Activated CD4-positive, alpha-beta memory T cell treated with anti-CD3 and anti-CD28 coated beads for 36 hours (primary cell): ENCODE measurements at places on chromosomes 3 and 15.

DNA sequence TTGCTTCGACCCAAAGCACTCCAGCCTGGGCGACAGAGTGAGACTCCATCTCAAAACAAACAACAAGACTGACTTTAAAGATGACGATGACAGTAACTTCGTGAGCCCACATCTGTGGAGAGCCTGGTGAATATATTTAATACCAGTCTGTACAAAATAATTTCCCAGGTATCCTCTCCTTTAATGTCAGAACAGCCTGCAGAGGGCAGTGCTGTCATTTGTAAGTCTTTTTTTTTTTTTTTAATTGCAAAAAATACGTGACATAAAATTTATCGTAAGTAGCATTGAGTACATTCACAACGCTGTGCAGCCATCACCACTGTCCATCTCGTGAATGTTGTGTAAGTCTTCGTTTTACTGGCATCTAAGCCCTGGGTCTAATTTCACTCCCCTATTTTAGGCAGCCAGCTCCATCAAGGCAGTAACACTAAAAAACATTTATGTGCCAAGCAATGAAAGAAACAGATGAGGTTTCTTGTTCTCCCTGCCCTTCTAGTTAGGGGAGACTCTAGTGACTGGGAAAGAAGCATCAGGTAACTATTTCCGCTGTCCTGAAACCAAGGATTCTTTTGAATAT lies 1.4 kb downstream of the HTD2 start:
- H3K27ac ChIP-seq, result peak overlapping the region; percentile 98
- H3K4me1 ChIP-seq, result peaks cover 34% of the 10 kb centered on the region
- peaks cover 21% of the 10 kb centered on the region for H3K36me3 ChIP-seq
- no peaks in the 10 kb centered on the region for H3K27me3 ChIP-seq
- peak overlapping the region; percentile 94 for H3K4me3 ChIP-seq

DNA sequence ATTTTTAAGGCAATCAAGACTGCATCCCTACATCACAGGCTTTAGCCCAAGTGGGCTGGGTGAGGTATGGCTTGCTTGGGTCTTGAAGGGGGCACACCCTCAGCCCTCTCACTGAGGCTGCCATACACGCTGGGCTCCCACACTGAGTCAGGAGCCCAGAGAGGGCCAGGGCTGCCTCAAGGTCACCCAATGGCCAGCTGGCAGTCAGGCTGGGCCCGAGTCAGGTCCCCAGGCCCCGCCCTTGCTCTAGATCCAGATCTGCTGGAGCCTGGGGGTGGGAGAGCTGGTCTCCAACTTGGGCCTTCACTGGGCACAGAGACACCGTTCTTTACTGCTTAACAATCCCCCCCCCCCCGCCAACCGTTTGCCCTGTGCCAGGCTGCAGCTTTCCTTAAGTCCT lies 88.1 kb downstream of the IQSEC1 start:
- no peak overlapping the region for H3K4me3 ChIP-seq
- no peak for DNase-seq
- peaks cover 59% of the 10 kb centered on the region for H3K4me1 ChIP-seq
- H3K27me3 ChIP-seq, result no peaks in the 10 kb centered on the region

- no peaks in the 10 kb centered on the region for H3K36me3 ChIP-seq
- no peak overlapping the region for H3K4me3 ChIP-seq
- H3K27me3 ChIP-seq, result no peaks in the 10 kb centered on the region
- DNase-seq, result no peak
Measured at GRCh38 chr3:71591101-71591500, 7.6 kb upstream of the FOXP1 start.

DNA sequence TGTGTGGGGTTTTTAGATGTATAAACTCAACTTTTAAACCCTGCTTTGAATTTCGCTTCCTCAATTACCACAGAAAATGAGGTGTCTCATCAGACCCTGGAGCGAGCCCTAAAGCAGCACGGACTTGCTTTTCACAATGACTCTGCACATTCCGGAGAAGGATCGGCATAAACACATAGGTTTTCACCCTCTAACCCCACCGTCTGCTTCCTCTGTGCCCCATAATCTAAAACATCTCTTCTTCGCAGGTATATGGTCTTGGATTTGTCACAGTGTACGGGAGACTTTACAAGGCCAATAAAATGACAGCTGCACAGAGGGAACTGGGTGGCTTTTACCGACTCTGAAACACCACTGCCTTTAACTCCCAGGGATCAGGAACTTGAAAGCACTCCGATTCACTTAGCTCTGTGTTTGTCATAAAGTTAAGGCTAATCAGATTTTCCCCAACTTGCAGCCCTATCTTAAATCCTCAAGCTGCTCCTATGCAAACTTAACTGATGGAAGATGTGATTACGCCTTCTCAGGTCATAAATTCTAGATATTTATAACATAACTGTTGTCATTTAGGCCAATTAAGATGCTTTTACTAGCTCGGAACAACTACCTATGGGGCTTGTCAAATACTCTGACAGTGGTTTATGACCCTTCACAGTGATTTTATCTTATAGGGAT lies 133.4 kb upstream of the WNT5A start:
- no peaks in the 10 kb centered on the region for H3K36me3 ChIP-seq
- no peaks in the 10 kb centered on the region for H3K4me1 ChIP-seq
- no peak overlapping the region for H3K4me3 ChIP-seq

DNA sequence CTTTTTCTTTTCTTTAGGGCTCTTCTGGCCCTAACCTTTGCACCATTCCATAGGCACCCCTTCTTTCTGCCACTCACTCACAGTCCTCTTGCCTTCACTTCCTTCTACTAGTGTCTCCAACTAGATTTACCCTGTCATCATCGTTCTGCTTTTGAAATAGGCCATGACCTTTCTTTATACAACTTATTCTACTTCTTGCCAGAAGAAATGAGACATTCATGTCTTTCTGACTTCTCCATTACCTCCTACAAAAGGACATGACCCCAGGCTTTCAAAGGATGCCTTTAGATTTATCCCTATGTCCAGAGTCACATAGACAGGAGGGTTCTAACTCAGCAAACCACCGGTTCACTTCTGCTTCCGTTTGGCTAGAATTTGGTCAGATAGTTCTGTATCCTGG lies 336.4 kb upstream of the LRRFIP2 start:
- H3K27me3 ChIP-seq, result peaks cover 7% of the 10 kb centered on the region
- H3K4me3 ChIP-seq, result no peak overlapping the region
- H3K27ac ChIP-seq, result no peak overlapping the region

GRCh38 chr15:25780479-25781255 lies 82.5 kb downstream of the ATP10A start:
- no peak overlapping the region for H3K27ac ChIP-seq
- H3K27me3 ChIP-seq, result no peaks in the 10 kb centered on the region
- H3K4me1 ChIP-seq, result peaks cover 29% of the 10 kb centered on the region
- H3K36me3 ChIP-seq, result peaks cover 9% of the 10 kb centered on the region
- DNase-seq, result no peak

GRCh38 chr3:24365168-24365567 lies 129.5 kb downstream of the THRB start:
- no peak overlapping the region for H3K27ac ChIP-seq
- DNase-seq, result no peak
- H3K4me3 ChIP-seq, result no peak overlapping the region
- no peaks in the 10 kb centered on the region for H3K4me1 ChIP-seq

DNA sequence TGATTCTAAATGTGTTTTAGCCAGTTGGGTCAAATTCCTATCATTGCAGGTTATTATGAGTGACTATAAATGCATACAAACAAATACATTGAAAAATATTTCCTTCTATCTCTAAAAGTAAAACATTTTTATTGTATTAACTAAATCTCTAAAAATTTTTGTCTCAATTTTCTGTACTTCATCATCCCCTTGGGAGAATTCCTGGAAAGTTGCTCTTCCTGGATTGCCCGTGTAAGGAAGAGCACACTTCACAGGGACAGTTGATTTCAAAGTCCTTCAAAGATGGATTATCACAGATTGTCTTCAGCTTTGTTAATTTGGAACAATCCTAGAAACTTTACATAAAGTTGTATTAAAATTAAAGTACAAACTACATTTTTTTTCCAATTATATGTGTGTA lies 595.6 kb downstream of the ROBO1 start:
- no peaks in the 10 kb centered on the region for H3K36me3 ChIP-seq
- no peak overlapping the region for H3K4me3 ChIP-seq
- no peaks in the 10 kb centered on the region for H3K27me3 ChIP-seq
- H3K27ac ChIP-seq, result no peak overlapping the region
- H3K4me1 ChIP-seq, result no peaks in the 10 kb centered on the region
